Stimulated activated CD4-positive, alpha-beta T cell treated with anti-CD3 and anti-CD28 coated beads, Interleukin-1b, Interleukin-23, amount 100 ng/mL, for 4 hours (primary cell): ENCODE measurements at places on chromosomes 3 and 15.

DNA sequence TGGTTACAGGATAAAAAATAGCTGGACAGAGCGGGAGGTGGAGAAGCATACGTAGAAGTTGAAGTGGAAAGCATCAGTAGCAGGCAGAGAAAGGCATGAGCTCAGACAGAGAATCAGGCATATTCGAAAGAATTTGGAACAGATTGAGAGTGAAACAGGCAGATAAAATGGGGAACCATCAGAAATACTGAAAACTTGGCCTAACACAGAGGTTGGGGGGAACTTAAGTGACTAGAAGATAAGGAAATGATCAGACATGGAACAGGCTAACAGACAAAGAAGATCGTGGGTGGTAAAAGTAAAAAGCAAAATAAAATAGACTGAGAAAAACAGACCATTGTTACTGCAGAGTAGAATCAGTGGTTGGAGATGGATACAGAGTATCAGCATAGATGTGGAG is 32.9 kb downstream of the GTF2E1 start:
- no peak for DNase-seq

GRCh38 chr15:58214591-58215340 is 76.6 kb downstream of the AQP9 start:
- no peak for DNase-seq

DNA sequence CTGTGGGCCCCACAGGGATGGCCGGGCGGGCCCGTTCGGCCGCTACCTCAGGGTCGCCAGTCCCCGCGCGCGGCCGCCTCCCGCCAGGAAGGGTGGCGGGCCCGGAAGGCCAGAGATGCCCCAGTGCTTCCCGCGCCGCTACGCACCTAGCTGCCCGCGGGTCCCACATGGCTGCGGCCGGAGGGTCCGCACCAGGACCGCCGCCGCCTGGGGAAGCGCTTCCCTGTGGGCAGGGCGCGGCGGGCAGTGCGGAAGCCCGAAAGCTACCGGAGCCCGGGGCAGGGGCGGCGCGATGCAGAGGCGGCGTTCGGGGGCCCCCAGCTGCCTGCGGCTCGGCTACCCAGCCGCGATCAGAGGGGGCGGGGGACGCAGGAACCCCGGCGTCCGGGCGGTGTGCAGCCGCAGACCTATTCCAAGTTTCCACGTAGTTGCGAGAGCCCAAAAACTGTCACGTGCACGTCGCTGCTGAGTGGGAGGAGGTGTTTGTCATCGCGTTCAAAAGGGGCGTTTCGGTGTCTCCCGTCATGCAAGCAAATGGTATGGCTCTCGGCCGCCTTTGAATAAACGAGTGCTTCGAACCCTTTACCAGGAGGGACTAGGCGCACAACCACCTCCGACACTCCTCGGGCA is at the start of gene TRANK1:
TRANK1 (minus strand) TSS at position 414 of the 630 bp plus-strand sequence; CDS start at position 169, 245 bp downstream.
- peak; percentile 71 for DNase-seq

DNA sequence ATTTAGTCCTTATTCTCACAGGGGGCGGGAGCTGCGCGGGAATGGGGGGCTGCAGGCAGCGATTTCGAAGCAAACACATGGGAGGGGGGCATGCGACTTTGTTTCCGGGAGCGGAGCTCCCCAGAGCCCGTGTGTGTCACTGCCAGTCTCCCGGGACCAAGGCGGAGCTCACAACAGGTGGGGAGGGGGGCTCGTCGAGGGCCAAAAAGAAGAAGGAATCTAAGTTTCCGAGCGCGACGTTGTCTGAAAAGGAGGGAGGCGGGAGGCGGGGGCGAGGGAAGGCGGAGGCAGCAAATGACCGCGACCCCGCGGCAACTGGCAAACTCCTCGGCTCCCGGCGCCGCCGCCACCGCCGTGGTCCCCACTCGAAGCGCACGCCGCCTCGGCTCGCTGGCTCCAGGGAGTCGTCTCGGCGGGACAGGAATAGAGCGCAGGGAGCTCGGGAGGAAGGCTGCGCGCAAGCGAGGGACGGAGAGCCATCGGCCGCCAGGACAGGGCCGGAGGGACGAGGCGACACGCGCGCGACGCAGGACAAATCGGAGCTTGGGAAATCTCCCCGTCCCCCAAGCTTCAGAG is 1.4 kb downstream of the FOXP1 start:
- DNase-seq = peak; percentile 44

GRCh38 chr3:126057936-126058335 is 26.0 kb downstream of the SLC41A3 start:
- no peak for DNase-seq

DNA sequence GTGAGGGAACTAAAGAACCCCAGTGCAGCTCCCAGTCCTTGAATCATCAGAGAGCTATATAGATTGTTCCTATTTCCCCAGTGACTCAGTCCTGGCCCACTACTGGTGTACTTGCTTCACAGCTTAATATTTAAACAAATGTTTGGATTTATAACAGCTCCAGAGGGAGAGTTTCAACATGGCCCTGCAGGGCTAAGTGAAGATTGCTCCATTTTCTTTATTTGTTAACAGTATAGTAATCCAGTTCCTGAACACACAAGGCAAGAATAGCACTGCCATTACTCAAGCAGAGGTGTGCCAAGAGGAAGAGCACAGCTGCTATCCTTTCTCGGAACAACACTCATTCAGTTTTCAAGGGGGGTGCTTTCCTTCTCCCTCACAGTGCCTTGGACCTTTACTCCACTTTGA is 6.5 kb downstream of the SQOR start:
- DNase-seq = no peak

DNA sequence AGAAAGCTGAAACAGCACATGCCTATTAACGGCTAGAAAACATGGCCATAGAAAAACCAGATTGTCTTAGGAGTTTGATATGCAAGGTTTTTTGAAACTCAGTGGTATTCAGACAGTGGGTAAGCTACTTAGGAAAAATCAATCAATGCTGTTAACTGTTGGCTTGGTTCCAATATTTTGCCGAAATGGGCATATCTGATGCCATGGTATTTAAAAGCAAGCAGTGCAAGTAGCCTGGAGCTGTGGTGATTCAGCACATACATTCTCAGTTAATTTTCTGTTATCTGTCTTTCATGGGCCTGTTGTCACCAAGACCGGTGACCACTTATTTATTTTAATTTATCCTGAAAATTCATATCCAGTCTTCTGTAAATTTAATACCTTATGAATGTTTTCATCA is 17.3 kb upstream of the SUCNR1 start:
- DNase-seq = no peak

DNA sequence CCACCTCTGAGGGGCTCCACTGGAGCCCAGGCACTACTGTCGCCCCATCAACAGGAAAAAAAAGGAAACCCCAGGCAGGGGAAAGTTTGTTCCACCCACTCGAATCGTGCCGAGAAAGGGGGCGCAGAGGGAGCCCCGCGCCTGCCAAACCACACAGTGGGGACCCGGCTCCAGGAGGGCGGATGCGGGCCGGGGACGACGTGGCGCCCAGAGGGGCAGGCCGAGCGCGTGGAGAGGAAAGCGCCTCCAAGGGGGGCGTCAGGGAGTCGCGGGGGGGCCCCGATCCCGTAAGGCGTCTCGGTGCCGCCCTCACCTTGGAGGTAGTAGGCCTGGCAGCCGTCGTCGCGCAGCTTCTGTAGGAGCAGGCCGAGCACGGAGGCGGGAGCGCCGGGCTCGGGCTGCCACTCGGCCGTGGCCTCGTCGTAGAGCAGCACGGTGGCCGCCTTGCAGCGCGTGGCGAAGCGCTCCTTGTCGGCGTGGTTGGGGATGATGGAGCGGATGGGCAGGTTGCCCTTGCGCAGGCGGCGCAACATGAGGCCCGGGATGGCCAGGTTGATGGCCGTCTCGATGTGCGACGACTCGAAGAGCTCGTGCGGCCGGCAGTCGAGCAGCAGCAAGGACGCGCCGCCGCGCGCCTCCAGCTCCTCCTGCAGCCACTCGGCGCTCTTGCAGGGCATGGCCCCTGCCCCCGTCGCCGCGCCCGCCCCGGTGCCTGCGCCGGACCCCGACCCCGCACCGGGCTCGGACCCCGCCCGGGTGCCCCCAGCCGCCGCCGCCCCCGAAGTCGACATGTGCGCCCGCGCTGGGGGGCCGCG is 627 bp downstream of the DUSP7 start:
- no peak for DNase-seq

DNA sequence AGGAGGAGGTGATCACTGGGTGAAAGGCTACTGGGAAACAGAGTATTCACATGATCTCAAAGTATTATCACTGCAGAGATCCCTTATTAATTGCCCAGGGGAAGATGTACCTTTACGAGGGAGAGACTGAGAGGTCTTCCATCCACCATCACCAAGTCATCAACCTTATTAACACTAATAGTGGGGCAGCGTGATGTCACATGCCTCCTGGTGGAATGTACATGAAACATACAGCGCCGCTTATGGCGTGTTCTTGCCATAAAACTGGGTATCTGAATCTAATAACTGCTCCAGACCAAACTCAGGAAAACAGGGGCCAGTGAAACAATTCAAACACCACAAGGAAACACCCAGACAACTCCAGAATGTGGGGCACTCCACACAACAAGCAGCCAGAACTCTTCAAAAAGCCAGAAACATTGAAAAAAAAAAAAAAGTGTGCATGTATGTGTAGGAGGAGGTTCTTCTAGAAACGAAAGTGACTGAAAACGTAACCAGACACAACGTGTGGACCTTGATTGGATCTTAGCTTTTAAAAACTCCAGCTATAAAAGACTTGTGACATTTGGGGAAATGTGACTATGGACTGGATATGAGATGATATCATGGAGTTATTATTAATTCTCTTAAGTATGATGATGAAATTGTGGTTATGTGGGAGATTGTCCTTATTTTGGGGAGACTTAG is 4.6 kb downstream of the STIMATE start:
- no peak for DNase-seq

- DNase-seq = no peak
These were observed 81.7 kb downstream of the PRICKLE2 start for GRCh38 chr3:64143409-64144130.

- no peak for DNase-seq
These were observed 2.3 kb downstream of the FBN1 start for GRCh38 chr15:48643206-48643605.

GRCh38 chr3:149575961-149576564 is 81.8 kb downstream of the WWTR1 start:
- no peak for DNase-seq

DNA sequence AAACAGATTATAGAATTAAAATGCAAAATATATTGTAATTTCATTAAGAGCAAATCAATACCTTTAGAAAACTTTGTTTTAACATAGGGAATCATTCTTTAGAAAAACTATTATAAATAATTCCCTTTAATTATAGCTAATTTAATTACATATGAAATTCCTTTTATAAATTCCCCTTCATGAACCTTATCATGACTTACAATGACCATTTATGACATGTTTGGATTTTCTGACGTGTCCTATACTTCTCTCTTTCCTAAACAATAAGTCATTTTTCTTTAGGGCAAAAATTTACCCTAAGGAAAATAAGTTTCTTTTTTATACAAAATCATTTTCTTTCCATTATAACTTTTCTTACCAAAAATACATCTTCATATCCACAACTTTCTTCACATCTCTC is 37.8 kb downstream of the PRR20G start:
- no peak for DNase-seq

DNA sequence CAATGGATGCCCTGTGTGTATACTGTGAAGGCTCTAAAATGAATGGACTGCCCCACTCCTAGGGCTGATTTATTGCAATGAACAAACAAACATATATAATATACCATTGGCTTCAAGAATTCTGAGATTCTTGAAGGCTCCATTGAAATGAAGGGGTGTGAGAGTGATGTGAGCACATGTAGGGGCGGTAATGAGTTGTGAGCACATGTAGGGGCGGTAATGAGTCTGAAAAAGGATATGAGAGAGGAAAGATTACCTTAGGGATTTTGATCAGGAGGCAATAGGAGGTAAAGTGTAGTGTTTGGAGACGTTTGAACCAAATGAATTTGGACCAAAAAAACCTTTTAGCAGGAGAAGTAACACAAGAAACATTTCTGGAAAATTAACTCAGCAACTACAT is 3.7 kb downstream of the FAM162A start:
- DNase-seq = no peak

GRCh38 chr15:37885651-37886050 is 48.8 kb upstream of the TMCO5A start:
- DNase-seq = no peak

DNA sequence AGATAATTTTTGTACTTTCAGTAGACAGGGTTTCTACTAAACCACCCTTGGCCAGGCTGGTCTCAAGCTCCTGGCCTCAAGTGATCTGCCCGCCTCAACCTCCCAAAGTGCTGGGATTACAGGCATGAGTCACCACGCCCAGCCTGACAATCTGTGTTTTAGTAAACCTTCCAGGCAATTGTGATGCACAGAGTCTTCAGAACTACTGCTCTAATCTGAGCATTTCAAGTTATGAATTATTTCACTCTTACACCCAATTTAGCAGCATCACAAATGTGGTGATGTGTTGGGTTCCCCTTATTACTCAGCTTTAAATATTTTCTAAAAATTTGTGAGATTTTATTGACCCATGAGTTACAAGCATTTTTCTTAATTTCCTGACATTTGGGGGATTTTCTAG is 94.4 kb downstream of the ULK4 start:
- no peak for DNase-seq

DNA sequence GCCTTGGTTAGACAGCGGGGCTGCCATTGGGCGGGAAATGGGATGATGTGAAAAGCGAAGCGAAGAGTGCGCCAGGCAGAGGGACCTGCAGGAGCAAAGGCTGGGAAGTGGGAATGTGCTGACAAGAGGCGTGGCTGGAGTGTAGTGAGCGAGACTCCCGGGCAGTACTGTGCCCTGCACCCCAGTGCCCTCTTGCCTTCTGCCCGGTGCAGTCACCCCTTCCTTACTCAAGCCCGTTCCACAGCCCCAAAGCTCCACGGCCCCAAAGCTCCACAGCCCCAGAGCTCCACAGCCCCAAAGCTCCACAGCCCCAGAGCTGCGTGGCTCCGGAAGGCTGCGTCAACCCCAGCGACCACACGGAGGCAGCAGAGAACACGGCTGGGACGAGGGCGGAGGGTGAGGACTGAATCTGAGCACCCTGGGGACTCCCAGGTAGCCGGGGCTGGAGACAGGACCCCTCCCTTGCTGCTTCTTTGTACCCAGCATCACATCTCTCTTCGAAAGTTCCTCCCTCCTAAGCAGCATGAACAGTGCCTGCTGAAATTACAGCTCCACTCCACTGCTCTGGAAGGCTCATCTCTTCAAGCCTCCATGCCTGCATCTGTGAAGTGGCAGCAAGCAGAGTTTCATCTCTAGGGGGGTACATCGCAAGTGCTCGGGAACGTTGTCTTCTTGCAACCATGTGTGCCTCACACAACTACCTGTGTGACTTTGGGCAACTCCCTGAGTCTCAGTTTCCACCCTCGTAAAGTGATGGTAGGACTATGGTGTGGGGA is 108.9 kb downstream of the FBLN2 start:
- peak; percentile 58 for DNase-seq

GRCh38 chr3:53680028-53680427 is 166.2 kb downstream of the CHDH start:
- no peak for DNase-seq
